ENCODE measurements at places on chromosomes 4 and X. TPM values are rescaled to one million over a fixed set of nuclear protein-coding genes. Genes with fewer than 3 reads are reported as not detected.

VCX gene
- total RNA-seq, result not detected

- DNase-seq, result no peak
Measured at GRCh38 chrX:54509400-54509799, 13.4 kb upstream of the FGD1 start.

DNA sequence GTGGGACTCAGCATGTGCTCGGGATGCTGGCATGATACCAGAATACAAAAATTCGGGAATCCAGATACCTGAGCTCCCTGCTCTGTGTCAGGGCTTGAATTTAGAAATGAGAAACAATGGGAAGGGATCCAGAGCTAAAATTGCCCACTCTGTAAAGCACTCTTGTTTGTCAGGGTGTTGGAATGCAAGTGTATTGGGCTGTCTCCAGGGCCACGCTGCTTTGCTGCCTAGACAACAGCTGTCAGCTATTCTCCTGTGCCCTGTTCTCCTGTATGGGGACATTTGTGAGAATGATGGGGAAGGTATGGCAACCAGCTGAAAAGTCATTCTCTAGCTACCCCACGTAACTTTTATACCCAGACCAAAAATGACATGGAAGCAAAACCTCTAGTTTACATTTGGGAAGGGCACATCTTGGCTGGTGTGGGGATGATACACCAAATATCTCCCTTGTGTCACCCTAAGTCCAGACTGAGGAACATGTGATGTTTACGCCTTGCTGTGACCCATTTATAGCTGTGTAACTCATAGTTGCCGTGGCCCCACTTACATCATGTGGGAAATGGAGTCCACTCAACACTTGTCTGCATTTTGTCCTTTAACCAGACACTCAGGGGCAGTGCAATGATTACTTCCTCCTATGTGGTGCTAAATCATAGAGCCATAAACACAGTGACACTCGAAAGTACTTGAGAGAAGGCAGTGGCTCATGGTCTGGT lies 46.6 kb downstream of the SMPX start:
- no peak for DNase-seq

- peak; percentile 62 for DNase-seq
Measured at GRCh38 chr4:20252656-20253282, 1.1 kb downstream of the SLIT2 start.

Data from H7 (cell line).